Mucosa of descending colon (tissue), 3 donors: ENCODE measurements at places on chromosomes 5 and 9.

- DNase-seq = no peak
Measured at GRCh38 chr5:153676406-153676805, 185.9 kb downstream of the GRIA1 start.

GRCh38 chr5:93577854-93578812, 2.9 kb downstream of the NR2F1-AS1 start:
- peak; percentile 28 for DNase-seq

GRCh38 chr9:17476401-17476800, 102.5 kb upstream of the SH3GL2 start:
- no peak for DNase-seq

- no peak for DNase-seq
Measured at GRCh38 chr5:125005266-125005665, 258.8 kb upstream of the ZNF608 start.

DNA sequence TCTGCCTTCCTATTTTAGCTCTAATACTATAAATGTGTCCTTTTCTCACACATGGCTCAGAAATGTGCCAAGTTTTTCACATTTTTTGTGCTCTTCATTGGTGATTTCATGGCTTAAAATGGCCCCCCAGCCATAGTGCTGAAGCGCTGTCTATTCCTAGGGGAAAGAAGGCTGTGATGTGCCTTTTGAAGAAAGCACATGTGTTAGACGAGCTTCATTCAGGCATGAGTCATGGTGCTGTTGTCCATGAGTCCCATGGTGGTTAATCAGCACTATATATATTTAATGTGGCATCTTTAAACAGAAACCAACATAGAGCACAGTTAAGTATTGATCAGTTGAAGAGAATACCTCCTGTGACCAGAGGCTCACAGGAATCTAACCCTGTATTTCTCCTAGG, 55.8 kb downstream of the PDE8B start:
- DNase-seq = no peak

- DNase-seq = no peak
Measured at GRCh38 chr9:11199335-11199734, 586.5 kb upstream of the PTPRD start.

- no peak for DNase-seq
Measured at GRCh38 chr9:34311499-34312185, 17.4 kb downstream of the KIF24 start.

- DNase-seq = no peak
Measured at GRCh38 chr5:59245198-59245597, 648.3 kb downstream of the PDE4D start.

GRCh38 chr9:81861644-81862043, 66.6 kb upstream of the SPATA31D4 start:
- no peak for DNase-seq
